ENCODE measurements at places on chromosomes 3 and 15.

DNA sequence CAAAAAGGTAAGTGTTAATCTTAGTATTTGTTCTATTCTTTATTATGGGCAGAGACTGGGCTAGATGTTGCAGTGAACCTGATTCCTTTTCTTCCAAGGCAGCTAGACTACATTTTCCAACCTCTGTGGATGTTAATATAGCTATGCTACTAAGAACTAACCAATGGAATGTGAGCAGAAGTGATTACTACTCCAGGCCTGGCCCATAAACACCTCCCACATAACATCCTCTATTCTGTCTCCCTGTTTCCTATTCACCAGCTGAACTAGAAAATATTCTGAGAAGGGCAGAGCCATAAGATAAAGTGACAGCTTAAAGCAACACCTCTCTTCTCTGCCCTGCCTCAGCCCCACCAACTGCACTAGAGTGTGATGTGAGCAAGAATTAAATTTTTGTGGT is 29.4 kb downstream of the CD200R1L start:
- DNase-seq: no peak

DNA sequence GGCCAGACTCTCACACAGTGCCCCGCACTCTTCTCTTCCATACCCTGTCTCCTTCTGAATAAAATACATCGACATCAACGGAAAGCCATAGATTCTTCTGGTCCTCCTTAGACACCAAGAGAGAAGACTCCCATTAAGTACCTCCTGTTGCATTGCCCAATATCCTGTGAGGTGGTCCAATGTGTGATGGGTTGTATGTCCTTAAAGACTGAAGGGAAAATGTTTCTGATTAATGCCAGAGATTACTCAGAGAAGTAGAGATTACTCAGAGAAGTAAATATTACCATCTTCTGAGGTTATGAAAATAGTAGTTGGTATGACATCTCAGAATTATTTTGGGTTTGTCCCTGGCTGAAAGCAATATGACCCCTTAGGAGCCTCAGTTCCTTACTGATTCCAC is 60.8 kb upstream of the GALNT15 start:
- DNase-seq: no peak

GRCh38 chr3:139234491-139234890 is 109.3 kb upstream of the MRPS22 start:
- DNase-seq: no peak

DNA sequence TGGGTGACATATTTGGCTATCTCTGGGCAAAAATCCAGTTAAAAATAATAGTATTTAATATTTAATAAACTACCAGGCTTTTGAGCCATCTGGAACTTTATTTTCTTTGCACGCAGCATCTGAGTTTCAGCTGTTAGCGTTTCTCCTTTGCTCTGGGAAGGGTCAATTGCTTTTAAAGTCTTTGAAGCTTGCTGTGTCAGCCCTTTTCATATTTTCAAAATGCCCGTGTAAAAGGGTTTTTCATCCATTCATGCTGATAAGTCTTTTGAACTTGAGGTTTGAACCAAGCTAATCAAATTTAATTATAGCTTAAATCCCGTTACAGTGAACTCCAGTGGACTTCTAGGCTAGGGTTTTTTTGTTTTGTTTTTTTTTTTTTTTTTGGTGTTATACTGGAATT is 79.1 kb downstream of the SLC25A26 start:
- DNase-seq: no peak

DNA sequence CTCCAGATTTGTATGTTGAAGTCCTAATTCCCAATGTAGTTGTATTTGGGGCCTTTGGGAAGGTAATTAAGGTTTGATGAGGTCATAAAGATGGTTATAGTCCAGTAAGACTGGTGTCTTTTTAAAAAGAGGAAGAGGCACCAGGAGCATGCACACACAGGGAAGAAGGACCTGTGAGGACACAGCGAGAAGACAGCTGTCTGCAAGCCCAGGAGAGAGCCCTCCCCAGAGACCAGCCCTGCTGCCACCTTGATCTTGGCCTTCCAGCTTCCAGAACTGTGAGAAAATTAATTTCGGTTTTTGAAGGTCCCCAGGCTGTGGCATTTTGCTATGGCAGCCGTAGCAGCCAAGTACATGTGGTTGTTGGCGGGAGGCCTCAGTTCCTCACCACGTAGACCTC is 32.8 kb upstream of the TSEN2 start:
- DNase-seq: no peak

Data from hematopoietic multipotent progenitor cell treated with erythropoietin and hydrocortisone succinate and interleukin-3 and kit ligand, for 15 days (in vitro differentiated cells).